ENCODE measurements at places on chromosomes 7 and 10.

- no peak for DNase-seq
These were observed 61.3 kb upstream of the RNF148 start for GRCh38 chr7:122764020-122764419.

DNA sequence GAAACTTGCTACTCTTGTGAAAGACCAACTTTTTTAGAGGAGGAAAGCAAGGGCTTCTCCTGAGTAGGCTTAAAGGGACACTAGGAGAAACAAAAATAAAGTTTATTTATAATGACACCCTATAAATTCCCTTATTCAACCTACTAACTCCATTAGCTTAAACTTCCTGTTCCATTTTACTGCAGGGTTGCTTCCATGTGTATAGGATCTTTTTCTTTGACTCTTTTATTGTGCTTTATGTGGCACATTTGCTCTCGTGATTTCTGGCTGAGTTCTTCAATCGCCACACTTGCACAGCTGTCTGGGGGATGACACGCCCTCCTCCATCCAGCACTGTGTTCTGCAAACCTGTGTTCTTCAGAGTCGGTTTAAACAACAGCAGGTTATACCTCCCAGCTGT, 225.7 kb upstream of the NPVF start:
- no peak for DNase-seq

GRCh38 chr7:144818511-144818910, 17.3 kb downstream of the TPK1 start:
- DNase-seq, result no peak

DNA sequence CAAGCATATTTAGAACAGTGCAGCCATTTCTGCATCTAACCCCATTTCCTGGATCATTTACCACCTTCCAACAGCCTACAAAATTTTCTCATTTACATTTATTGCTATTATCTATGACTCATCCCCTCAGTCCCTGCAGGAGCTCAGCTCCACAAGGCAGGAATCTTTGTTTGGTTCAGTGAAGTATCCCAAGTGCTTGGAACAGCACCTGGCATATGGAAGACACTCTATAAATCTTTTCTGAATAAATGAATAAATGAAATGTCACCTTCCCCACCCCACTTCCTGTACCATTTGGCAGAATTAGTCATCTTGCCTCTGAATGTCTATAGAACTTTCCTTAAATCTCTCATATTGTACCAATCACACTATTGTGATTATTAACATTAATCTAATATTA, 110.7 kb downstream of the HIP1 start:
- no peak for DNase-seq

GRCh38 chr10:98262571-98262970, 5.4 kb downstream of the LOXL4 start:
- no peak for DNase-seq

GRCh38 chr7:157008206-157009169, 2.0 kb downstream of the MNX1 start:
- peak; percentile 51 for DNase-seq

- DNase-seq, result no peak
These were observed 17.0 kb downstream of the CUBN start for GRCh38 chr10:17112566-17112965.

GRCh38 chr10:89600041-89600440, 45.0 kb downstream of the PANK1 start:
- DNase-seq, result no peak

- DNase-seq, result no peak
These were observed 4.7 kb downstream of the CCNY start for GRCh38 chr10:35340975-35341374.

- DNase-seq, result no peak
These were observed 47.7 kb downstream of the TBXAS1 start for GRCh38 chr7:139876622-139877283.

DNA sequence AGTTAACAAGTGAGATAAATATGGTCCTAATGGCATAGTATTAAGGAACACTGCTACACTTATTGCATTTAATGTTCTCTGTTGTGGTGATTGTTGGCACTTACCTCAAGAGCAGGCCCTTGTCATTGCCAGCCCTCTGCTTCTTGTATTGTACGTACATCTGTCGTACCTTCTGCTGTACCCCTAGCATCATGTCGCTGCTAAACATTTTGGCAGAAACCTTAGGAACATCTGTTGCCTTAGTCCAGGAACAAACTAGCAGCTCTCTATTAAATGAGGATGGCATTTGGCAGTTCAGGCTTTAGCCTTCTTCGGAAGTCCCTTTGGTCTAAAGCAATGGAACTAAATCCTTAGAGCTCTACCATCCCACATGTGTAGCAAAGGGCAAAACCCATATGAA, 47.6 kb downstream of the PRKG1 start:
- DNase-seq, result no peak

DNA sequence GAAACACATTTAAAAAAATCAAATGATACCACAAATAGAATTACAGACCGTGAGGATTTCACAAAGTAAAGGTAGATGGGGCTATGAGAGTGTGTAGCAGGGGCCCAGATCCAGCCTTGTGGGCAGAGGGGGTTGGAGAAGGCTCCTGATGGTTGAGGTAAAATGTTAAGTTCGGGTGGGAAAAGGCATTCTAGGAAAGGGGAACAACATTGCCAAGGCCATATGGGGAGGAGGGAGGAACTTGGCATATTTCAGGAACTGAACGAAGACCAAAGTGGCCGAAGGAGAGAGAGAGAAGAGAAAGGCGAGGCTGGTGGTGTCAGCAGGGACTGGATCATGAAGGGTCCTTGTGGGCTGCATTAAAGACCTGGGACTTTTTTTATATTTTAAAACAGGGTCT, 98.9 kb downstream of the CARD11 start:
- peak; percentile 15 for DNase-seq

DNA sequence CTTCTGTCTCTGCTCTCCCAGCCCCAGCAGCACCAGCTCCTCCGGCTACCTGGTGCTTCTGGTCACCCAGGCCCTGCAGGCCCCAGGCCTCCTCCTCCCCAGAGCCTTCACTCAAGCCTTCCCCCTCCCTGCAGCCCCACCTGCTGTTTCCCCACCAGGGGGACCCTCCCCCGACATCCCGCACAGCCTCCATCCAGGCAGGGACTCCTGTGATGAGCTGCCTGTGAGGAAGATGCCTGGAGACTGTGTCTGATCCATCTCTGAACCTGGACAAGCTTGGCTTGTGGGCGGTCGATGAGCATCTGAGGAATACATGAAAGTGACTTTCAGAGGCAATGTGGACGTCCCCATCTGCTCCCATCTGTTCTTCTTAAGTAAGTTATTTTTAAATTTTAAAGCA, 45.0 kb downstream of the RAMP3 start:
- DNase-seq, result no peak

- no peak for DNase-seq
These were observed 97.7 kb upstream of the FEZF1 start for GRCh38 chr7:122402235-122402634.

DNA sequence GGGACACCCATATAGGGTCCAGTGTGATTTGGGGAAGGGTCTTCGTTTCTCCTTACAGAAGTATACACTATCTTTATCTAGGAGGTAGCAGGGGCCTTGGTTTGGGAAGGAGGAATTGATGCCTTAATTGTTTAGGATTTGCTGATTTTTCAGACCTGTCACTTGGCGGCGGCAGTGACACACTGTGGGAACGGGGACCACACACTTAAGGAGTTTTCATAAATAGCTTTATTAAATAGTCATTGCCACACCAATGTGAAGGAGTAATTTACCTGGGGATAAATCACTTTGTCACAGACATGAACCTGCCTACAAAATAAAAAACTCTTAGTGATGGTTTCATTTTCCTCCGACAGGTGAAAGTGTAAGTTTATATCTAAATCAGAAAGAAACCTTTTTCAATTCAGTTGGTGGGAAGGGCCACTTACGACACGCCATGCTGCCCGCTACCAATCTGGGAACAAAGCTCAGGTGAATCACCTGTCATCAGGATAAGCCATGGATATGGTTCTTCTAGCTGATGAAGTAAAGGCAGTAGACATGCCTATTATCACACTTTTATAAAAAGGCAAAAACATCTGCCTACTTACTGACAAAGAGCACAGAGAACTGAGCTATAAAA, 12.3 kb upstream of the ENO4 start:
- no peak for DNase-seq
